ENCODE measurements at places on chromosomes 4 and X.

DNA sequence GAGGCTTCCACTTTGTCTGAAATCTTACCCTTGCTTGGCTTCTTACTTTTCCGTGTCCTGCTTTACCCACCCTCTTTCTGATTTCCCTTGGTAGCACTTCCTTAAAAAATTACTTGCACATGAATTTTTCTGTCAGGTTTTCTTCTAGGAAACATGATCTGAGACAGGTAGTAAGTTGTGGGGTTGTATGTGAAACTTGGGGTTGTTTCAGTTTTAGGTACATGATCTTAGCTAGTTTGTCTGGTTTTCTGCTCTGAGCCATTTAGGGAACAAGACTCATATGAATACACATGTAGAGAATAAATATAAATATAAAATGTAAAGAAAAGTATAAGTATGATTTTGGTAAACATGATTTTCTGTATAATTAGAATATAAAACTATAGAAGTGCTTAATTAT, 17.4 kb upstream of the ARMCX2 start:
- no peak for DNase-seq

GRCh38 chrX:40402831-40403533, 177.8 kb upstream of the ATP6AP2 start:
- peak; percentile 47 for DNase-seq

GRCh38 chr4:118803253-118803652, 32.7 kb downstream of the SEC24D start:
- no peak for DNase-seq

- DNase-seq: no peak
These were observed 419.4 kb downstream of the ADGRL3 start for GRCh38 chr4:61619528-61619927.

DNA sequence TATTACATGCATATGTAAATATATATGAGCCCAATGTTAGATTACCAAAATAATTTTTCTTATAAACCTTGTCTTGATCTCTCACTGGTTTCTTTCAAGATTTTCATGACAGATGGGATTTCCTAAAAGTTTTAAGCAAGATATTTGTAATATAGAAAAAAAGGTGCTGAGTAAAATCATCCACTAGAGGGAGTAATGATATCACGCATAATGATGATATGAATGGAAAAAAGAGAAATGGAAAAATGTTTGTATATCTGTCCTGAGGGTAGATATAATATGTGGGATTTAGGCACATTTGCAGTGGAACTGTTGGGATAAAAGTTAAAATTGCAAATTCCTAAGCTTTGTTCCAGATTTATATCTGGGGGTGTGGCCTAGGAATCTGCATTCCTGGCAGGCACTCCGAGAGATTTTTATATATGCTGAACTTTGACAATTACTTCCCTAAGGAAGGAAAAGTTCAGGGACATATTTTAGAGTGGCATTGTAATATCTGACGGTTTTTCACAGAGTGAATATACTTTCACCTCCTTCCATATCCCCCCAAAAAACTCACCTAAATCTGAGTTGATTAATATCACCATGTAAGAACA, 60.5 kb downstream of the TMA16 start:
- peak; percentile 8 for DNase-seq

GRCh38 chrX:41408576-41408975, 38.6 kb upstream of the NYX start:
- DNase-seq: no peak

DNA sequence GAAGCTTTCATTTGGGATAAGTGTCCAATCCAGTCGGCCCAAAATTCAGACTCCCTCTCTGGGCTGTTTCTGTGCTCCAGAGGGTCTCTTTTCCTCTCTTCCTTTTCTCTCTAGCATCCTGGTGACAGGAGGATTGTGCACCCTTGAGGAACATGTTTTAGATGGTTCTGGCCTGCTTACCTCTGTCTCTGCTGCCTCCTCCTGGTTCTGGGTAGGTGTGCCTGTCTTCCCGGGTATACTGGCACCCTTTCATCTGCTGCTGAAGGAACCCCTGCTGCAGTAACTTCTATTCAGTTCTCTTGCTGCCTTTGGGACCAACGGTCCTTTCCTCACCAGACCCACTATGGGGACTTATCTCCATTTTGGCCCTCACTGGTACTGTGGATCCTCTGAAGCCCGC, 53.2 kb downstream of the HMGB2 start:
- DNase-seq: no peak

GRCh38 chr4:74931376-74931775, 1.5 kb upstream of the PARM1 start:
- DNase-seq: no peak

- DNase-seq: no peak
These were observed 78.2 kb downstream of the NPFFR2 start for GRCh38 chr4:72109959-72110497.

DNA sequence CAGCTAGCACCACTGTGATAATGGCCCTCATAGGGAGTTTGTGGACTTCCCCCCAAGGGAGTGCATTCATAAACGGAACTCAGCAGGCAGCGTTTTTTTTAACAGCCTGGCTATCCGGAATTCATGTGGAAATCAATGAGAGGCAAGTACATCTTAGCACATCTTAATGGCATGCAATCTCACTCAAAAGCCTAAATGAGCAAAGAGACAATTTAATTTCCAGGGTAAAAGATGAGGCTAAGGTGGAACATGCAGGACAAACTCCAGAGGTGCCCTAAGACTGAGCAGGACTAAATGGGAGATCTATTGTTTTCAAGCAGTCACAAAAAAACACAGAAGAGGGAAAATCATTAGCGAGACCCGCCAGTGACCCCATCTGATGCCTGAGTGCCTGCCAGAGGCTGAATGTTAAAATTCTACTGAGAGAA, 243.5 kb upstream of the KCNIP4 start:
- no peak for DNase-seq

- DNase-seq: no peak
These were observed 11.4 kb downstream of the FHIP1A start for GRCh38 chr4:151420250-151420807.

DNA sequence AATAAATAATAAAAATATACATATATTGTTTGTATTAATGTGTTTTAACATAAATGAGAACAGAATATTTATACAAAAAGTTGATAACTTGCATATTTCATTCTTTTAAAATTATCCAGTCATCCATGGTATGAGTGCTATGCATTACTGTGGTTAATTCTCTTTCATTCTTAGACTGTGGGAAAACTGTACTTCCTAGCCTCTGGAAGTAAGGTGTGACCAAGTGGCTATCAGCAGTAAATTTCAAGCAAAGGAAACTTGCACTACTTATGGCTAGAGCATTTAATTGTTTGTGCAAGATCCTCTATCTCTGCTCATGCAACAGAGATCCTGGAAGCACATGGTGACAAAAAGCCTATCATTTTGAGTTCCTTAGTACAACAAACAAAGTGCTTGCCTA, 1054.5 kb upstream of the PABPC4L start:
- no peak for DNase-seq

- DNase-seq: no peak
These were observed 350.0 kb downstream of the SLC7A11 start for GRCh38 chr4:137892134-137892533.

DNA sequence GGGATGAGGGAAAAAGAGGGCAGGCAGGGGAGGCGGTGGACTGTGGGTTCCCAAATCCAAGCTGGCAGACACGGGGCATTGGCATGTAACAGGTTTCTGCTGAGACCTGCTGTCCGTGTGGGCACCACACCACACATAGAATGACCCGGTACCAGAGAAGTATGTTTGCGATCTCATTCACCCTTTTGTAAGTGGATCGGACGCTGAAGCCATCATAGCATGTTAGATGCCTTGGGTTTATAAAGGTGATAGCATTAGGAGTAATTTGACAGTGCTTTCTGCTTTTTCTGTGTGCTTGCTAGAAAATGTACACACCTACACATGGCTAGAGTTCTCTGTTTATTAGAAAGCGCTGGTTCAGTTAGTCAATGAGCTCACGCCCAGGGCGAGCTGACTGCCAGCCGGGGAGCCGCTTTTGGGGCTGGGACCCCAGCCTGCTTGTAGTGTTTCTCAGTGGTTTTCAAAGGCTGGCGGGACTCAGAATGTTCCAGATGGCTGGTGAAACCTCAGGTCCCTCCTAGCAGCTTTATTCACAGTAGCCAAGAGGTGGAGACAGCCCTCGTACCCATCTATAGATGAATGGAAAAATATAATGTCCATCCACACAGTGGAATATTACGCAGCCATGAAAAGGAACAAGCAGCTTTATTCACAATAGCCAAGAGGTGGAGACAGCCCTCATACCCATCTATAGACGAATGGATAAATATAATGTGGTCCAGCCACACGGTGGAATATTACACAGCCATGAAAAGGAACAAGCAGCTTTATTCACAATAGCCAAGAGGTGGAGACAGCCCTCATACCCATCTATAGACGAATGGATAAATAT, 579 bp downstream of the IL3RA start:
- DNase-seq: no peak

DNA sequence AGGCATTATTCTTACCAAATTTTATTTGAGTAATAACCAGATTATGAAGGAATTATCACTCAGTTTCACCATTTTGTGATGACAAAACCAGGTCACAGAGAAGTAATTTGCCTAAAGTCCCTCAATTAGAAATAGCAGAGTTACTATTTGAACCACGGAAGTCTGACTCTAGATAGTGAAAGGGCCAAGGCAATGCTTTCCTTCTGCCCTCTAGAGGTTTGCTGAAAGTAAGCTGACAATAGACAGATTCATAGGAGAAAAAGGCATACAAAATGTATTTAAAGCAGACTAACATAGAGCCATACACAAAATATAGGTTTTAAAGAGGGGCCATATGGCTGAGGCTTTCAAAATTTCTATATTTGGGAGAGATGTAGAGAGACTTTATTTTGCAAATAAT, 43.1 kb downstream of the CXXC4 start:
- no peak for DNase-seq

GRCh38 chrX:10420134-10420533, 200.3 kb downstream of the MID1 start:
- no peak for DNase-seq

DNA sequence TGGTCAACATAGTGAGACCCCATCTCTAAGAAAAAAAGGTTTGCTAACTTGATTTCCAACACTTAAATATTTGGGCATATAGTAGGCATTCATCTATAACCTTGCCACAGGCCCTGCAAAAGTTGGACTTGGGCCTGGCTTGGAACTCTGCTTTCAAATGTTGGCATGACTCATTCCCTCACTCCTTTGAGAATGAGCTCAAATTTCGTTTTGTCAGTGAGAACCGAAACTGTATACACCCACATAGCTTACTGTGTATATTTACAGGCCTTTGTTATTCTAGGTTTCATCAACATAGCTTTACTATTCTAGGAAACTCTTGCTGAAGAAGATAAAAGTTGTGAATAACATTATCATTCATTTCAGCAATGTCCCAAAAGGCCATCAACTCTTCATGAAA, 88.7 kb upstream of the ELOVL6 start:
- peak; percentile 76 for DNase-seq
